ENCODE measurements at places on chromosomes 2 and 18.

DNA sequence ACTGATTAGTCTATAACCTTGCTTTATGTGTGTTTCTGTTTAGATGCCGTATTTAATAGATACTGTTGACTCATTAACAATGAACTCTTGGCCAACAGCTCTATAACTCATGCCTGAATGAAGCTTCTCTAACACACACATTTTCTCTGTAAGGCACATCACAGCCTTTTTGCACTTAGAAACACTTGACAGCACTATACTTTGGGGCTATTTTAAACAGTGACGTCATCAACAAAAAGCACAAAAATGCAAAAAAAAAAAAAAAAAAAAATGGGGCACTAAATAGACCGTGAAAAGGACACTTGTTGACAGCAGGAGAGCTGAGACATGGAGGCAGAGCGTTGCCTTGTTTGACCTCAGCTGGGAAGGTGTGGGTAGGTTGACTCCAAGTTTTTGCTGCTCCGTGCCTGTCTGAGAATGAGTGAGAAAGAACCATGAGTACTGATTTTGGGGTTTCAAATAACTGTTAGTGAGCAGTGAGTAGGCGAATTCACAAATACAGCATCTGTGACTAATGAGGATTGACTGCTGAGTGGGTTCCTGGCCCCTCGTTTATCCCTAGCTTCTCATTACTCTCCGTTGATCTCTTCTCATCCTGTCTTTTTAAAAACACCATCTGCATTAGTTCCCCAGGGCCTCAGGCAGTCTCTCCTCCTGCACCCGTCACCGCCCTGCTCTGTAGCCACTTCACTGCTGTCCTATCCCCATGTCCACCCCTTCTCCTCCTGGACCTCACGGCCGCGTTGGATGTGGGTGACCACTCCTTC is 24.4 kb downstream of the SPP2 start:
- no peaks in the 10 kb centered on the region for H3K27me3 ChIP-seq
- no peak overlapping the region for H3K27ac ChIP-seq
- no peak overlapping the region for H3K4me3 ChIP-seq

DNA sequence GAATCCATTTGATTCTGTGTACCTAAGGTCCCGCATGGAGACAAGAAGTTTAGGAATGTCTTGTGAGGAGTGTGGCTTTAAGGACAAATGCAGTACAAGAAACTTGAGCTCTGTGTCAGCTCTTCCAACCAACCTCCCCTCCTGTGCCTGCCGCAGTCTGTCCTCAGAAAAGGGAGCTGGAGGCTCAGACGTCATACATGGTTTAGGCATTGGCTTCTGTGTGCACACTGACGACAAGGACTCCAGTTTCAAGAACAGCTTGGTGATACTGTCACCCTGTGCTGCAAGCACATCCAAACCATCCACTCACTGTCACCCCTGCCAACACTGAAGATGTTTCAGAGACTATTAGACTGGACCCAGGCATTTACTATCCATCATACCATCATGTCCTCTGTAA is 470.4 kb downstream of the IRS1 start:
- no peaks in the 10 kb centered on the region for H3K4me1 ChIP-seq
- DNase-seq: no peak

DNA sequence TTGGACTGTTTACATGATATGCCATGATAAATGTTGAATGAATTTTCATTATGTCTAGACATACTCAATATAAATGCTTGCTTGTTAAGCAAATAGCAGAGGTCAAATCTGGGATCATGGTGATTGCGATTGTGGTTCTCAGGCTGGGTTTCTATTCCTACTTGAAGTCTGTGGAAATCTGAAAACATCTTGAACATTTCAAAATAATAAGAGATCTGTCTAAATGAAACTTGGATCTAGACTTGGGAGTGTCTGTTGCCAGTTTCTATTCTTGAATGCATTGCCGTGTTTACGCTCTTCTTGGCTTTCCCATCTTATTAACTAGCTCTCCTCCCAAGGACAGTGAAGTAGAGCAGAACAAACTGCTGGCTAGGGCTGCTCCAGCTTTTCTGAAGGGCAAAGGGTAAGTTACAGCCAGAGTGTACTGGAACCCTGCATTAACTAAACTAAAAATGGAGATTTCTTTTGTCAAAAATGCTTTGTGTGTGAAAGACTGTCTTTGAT is 127.7 kb downstream of the DTNA start:
- no peak for DNase-seq
- H3K4me1 ChIP-seq: peaks cover 4% of the 10 kb centered on the region
- H3K27me3 ChIP-seq: no peaks in the 10 kb centered on the region
- H3K36me3 ChIP-seq: no peaks in the 10 kb centered on the region

DNA sequence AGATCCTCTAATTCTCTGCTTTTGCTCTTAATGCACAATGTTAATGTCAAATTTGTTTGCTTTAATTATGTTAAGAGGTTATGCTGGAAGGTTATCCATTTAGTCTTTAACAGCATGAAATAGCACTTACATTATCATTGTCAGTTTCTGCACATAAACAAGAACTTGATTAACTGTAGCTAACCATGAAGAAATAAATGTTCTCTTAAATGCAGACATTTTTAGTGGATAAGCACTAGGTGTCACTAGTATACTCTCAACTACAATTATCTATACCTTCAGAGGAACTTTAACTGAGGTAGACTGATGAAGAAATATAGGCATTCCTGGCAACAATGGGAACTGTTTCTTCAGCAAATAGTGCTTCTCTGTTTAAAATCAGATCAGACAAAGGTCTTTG is 178.8 kb upstream of the CHST9 start:
- H3K4me1 ChIP-seq: no peaks in the 10 kb centered on the region
- H3K4me3 ChIP-seq: no peak overlapping the region
- H3K27me3 ChIP-seq: no peaks in the 10 kb centered on the region
- DNase-seq: no peak

- H3K4me3 ChIP-seq: no peak overlapping the region
- no peak overlapping the region for H3K27ac ChIP-seq
- H3K4me1 ChIP-seq: no peaks in the 10 kb centered on the region
- DNase-seq: no peak
- H3K27me3 ChIP-seq: no peaks in the 10 kb centered on the region
These were observed 55.6 kb downstream of the ITGB6 start for GRCh38 chr2:160144280-160144990.

- no peaks in the 10 kb centered on the region for H3K27me3 ChIP-seq
- DNase-seq: no peak
- H3K4me3 ChIP-seq: no peak overlapping the region
- no peaks in the 10 kb centered on the region for H3K36me3 ChIP-seq
These were observed 8.8 kb upstream of the POMC start for GRCh38 chr2:25177211-25177611.

DNA sequence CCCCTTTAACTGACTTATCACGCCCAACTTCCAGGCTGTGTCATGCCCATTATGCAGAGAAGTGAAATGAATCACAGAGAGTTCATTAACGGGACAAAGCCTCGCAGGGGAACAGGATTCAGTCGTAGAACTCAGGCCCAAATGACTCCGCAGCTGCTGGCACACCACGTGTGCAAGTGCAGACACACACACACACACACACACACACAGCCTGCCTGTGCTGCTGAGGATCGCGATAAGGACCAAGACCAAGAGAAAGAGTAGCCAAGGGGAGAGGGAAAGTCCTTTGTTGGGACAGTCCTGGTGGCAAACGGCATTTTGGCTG is 90.0 kb upstream of the TAF1B start:
- no peak for DNase-seq
- H3K4me3 ChIP-seq: no peak overlapping the region
- H3K27ac ChIP-seq: no peak overlapping the region
- H3K27me3 ChIP-seq: peaks cover 4% of the 10 kb centered on the region
- H3K36me3 ChIP-seq: no peaks in the 10 kb centered on the region

GRCh38 chr2:229201521-229201920 is 69.6 kb downstream of the PID1 start:
- H3K27ac ChIP-seq: no peak overlapping the region
- no peaks in the 10 kb centered on the region for H3K27me3 ChIP-seq
- H3K4me3 ChIP-seq: no peak overlapping the region
- H3K4me1 ChIP-seq: no peaks in the 10 kb centered on the region
- H3K36me3 ChIP-seq: no peaks in the 10 kb centered on the region
- DNase-seq: no peak

DNA sequence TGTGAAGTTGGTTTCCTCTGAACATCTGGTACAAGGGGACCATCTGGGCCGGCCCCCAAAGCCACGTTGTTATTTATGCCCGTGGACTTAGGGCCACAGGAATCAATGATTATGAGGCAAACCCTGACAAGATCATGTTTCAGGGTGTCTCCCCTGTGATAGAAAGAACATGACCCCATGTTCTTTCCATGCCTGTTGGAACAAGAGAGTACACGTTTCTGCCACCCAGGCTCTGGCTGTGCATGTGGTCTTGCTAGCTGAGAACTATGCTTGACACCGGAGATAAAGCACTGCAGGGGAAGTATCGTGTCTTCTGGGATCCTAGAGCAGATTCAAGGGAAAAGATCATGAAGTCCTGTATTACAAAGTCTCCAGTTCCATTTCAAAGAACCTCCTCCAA is 64.2 kb downstream of the TMEM17 start:
- no peak for DNase-seq
- H3K4me3 ChIP-seq: no peak overlapping the region
- H3K27ac ChIP-seq: no peak overlapping the region
- H3K4me1 ChIP-seq: no peaks in the 10 kb centered on the region
- H3K27me3 ChIP-seq: no peaks in the 10 kb centered on the region
- H3K36me3 ChIP-seq: no peaks in the 10 kb centered on the region

GRCh38 chr2:27281855-27282559 is at the start of gene TRIM54:
Gene TRIM54 (plus strand): TSS chr2:27282429. CDS start chr2:27282732, 303 bp downstream.
- H3K27me3 ChIP-seq: no peaks in the 10 kb centered on the region
- no peaks in the 10 kb centered on the region for H3K36me3 ChIP-seq
- no peak for DNase-seq
- peaks cover 4% of the 10 kb centered on the region for H3K4me1 ChIP-seq
- peak within 1 kb of the TSS; percentile 38 for H3K4me3 ChIP-seq

DNA sequence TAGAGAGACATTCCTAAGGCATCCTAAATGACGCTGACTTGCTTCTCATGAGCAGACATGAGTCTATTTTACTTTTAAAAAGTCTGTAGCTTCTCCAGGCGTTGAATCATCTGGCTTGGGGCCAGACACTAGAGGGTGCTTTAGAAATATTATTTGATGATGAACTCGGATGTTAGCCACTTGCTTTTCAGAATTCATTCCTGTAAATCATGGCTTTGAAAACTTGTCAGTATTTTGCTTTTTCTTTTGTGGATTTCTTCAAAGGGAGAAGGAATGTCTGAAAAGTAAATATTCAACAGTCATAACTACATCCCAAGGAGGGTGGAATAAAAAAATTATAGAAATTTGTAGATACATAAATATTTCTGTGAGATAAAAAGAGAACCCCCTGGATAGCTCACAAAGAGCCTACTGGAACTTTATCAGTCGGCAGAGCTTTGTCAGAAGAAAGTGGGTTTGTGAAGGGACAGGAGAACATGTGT is 370.8 kb downstream of the OSR1 start:
- no peak overlapping the region for H3K4me3 ChIP-seq
- peaks cover 7% of the 10 kb centered on the region for H3K4me1 ChIP-seq
- DNase-seq: no peak
- H3K36me3 ChIP-seq: no peaks in the 10 kb centered on the region
- no peak overlapping the region for H3K27ac ChIP-seq

DNA sequence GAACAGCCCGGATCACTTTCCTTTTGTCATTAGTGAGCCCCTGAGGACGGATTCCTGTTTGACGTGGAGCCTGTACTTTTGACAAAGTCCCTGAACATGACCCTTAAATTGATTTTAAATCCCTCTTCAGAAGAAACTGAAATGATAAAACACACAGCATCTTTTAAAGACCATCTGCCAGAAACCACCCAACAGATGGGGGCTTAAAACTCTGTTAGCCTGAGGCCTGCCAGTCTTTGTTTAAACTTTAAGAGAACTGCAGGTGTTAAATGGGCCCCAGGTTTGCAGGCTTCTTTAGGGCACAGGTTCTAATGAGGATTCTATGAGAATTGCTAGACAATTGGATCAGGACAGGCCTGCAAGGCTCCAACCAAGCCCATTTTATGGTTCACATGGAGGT is 177.9 kb downstream of the ALK start:
- no peaks in the 10 kb centered on the region for H3K27me3 ChIP-seq
- no peaks in the 10 kb centered on the region for H3K36me3 ChIP-seq
- DNase-seq: no peak

- no peaks in the 10 kb centered on the region for H3K27me3 ChIP-seq
- no peak overlapping the region for H3K4me3 ChIP-seq
- DNase-seq: no peak
- no peaks in the 10 kb centered on the region for H3K36me3 ChIP-seq
- H3K27ac ChIP-seq: no peak overlapping the region
These were observed 98.5 kb upstream of the HAAO start for GRCh38 chr2:42890791-42891355.

GRCh38 chr2:30439879-30440278 is 7.2 kb upstream of the LCLAT1 start:
- no peak for DNase-seq
- H3K4me1 ChIP-seq: no peaks in the 10 kb centered on the region
- no peaks in the 10 kb centered on the region for H3K27me3 ChIP-seq

DNA sequence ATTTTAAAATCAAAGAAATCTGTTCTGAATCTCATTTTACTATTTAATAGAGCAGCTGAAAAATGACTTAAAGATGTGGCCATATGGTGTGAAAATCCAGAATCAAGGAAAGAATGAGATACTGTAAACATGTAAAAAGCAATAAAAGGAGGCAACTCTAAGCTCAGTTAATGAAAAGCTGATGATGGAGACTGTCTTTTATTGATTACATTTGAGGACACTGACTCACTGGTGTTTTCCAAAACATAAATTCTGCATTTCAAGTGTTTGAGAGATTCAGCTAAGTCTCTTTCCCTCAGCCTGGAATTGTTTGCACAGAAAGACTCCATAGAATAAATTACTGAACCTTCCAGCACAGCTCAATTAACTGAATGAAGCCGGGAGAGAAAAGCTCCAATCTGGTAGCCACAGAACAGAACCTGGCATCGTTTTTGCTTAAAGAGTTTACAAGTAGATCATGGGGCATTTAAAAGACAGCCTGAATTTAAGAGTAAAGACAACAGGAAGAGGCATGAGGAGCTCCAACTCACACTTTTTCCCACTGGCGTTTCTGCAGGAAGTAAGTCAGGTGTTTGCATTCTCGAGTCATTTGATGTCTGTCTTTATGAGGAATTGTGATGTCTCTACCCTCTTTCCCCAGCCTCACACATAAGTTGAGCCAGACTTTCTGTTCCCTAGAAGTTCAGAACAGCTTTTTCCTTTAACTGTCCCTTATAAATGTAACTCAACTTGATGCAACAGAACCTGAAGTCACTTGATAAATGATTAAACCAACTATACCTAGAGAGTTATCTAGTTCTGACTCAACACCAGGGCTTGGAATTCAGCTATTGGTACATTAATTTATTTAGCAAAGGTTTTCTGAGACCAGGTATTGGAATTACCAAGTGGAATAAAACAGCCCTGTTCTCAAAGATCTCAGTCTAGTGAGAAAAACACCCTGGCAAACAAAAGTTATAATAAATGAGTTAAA is 53.3 kb downstream of the FTCDNL1 start:
- H3K36me3 ChIP-seq: no peaks in the 10 kb centered on the region
- H3K27ac ChIP-seq: no peak overlapping the region
- no peaks in the 10 kb centered on the region for H3K27me3 ChIP-seq
- no peak overlapping the region for H3K4me3 ChIP-seq
- DNase-seq: no peak

All from H1 (cell line).